Umbilical cord (tissue), 2 donors: ENCODE measurements at places on chromosomes 4 and X.
A peak's percentile ranks its signal among the peaks of the same experiment; 100 is the strongest.

GRCh38 chr4:35649011-35649410 is 595.3 kb downstream of the ARAP2 start:
- no peak for DNase-seq

GRCh38 chr4:2419814-2420213 is 1.1 kb downstream of the CFAP99 start:
- no peak for DNase-seq

GRCh38 chrX:126448681-126449080 is 103.9 kb downstream of the DCAF12L1 start:
- DNase-seq, result no peak

DNA sequence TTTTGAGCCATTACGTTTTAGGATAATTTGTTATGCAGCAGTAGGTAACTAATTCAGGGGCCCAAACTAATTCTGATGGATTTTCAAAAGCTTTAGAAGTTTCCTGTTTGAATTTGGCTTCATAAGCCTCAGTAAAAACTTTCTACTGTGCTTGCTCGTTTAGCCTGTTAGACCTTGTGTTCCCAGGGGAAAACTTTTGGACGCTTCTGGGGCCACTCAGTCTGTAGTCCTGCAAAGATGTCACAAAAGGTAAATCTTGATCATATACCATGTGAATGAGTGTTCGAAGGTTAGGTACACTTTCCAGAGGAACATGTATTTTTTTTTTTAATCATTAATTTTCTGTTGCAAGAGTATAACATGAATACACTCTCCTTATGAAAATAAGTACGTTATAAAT is 70.7 kb downstream of the SUPT20HL2 start:
- DNase-seq, result no peak

GRCh38 chr4:87698394-87698793 is 48.3 kb downstream of the DMP1 start:
- no peak for DNase-seq

- DNase-seq, result peak; percentile 2
Observed at GRCh38 chrX:10884246-10884645, 226.9 kb upstream of the HCCS start.

GRCh38 chr4:138509346-138509745 is 267.2 kb upstream of the SLC7A11 start:
- DNase-seq, result no peak

DNA sequence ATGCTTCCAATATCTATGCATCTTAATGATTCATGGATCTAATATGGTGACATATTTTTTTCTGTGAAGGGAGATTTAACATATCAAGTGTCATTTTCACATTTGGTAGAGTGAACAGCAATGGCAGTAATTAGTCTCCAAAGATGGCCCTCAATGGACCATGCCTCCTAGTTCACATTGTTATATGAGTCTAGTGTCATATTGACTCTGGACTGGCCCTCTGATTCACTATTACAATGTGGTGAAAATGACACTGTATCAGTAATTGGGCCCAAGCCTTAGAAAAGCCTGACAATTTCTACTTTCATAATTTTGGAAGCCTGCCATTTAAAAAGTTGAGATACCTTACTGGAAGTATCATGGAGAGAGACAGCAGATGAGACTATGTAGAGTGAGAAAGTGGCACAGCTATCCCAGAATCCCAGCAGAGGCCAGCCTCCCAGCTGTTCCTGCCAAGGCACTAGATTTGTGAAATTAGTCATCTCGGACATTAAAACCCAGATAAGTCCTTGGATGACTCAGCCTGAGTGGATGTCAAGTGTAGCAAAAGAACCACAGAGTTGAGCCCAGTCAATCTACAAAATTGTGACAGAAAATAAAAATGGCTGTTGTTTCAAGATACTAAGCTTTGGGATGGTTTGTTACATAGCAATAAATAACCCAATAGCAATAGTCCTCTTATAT is 68.4 kb downstream of the ARHGEF38 start:
- no peak for DNase-seq

DNA sequence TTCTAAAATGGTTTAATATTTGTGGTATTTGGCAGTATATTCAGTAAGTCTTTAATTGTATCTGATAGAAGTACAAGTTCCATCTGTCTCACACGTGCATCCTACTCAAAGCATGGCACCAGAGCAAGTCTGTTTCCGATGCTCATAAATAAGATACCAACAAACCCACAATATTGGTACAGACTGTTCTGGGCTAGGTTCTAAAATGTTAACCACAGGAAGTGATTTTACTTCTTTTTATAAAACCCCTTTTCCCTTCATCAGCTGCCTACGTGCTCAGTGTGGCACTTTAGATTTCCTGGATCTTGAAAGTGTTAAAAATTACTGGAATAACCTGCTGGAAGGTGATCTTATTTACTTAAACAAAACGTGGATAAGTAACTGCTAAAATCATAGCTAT is 165.1 kb downstream of the CFAP299 start:
- DNase-seq, result no peak

GRCh38 chrX:18278449-18278848 is 57.8 kb upstream of the BEND2 start:
- no peak for DNase-seq

- no peak for DNase-seq
Observed at GRCh38 chrX:153641627-153642026, 5.4 kb upstream of the DUSP9 start.

DNA sequence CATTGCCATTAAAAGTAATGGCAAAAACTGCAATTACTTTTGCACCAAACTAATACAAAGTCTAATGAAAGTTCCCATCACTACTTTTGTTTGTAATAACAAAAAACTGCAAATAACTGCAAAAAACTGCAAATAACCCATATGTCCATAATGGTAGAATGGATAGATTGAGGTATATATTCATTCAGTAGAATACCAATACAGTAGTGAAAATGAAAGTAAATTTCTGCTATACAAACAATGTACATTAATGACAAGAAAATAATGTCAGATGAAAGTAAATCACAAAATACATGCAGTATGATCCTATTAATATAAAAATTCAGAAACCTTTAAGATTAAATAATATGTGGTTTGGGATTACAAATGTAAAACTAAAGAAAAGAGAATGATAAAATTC is 41.3 kb upstream of the CEP135 start:
- no peak for DNase-seq

DNA sequence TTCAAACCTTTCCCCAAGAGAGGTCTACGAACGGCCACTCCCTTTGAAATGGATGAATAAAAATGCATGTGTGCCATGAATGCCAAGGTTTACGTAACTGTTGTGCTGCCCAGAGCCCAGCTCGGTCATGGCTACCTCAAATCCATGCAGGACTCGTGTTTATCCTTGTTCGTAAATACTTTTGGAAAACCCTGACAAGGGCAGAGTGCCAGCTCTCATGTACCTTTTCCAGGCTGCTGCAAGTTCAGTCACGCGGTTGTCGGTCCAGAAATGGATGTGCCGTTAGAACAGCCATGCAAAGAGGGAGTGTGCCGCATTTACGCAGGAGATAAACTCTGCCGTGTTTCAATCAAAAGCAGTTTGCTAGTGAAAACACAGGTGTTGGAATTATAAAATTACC is 123.4 kb downstream of the AMELX start:
- no peak for DNase-seq

DNA sequence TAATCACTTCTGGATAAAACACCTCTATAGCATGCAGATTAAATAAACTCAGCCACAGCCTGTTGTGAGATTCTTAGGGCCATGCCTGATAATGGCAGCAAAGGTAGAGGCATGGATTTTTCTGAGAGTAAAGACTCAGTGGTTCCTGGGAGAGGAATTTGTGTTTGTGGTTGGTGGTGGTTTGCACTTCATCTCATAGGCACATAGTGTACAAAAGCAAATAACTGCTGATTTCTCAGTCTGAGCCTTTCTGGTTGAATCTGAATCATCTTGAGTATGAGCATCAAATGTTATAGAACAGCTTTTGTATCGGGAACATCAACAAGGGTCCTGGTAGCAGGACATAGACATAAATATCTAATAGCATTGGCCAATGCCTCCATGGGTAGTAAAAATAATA is 274.3 kb downstream of the FRMPD4 start:
- DNase-seq, result no peak

DNA sequence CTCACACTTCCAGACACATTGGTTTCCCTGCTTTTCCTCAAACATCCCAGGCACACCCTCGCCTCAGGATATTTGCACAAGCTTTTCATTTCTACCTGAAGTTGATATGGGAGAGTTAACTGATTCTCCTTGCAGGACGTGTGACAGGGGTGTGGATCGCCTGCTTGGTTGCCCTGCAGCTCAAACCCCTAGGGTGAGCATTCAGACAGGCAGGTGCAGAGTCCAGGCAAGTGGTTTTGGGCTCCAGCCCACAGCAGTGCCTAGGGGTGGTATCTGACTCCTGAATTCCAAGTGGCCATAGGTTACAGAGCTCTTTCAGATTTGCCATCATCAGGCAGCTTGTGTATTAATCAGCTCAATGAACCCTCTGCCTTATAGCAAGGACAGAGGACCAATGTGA is 1104.2 kb upstream of the IGFBP7 start:
- DNase-seq, result no peak

DNA sequence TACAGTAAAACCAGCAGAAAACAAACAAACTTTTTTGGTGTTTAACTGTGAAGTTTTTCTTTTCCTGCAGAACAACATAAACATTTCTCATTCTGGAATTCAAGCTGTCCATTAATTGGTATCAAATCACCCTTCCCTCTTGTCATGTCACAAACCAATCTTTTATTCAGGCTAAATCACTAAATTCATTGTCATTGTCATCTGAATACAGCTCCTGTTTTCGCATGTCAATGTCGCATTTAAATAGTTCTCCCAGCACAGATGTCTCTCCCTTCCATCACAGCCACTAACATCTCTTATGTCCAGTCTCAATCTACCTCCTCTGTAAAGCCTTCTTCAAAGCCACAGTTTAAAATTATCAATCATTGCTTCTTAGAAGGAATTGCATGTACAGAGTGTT is 192.1 kb upstream of the PCDH10 start:
- no peak for DNase-seq

DNA sequence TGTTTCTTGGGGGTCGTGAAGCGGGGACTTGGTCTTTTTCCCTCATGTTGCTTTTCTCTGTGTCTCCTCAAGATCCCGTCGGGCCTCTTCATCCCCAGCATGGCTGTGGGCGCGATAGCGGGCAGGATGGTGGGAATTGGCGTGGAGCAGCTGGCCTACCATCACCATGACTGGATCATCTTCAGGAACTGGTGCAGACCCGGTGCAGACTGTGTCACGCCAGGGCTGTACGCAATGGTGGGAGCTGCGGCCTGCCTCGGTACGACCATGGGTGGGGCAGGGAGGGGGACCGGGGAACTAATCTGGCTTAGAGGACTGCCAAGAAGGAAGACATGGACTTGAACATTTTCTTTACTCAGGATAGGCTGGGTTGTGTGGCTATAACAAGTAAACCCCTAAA is 55.6 kb downstream of the CLCN4 start:
- DNase-seq, result no peak

DNA sequence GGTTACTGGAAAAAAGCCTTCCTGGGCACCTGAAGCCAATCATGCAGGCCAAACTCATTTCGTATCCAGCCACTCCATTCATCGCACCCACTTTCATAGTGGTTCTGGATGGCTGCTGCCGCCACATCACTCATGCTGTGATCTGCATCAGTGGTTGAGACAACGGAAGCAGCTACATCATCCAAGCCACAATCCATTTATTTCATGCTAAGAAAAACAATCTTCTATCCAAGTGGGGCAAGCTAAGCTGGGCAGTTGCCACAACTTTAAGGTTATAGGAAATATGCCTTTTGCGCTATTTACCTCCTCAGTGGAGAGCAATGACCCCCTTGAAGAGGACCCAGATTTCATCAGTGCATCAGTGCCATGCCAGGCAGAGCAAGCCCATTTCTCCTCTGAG is 124.6 kb downstream of the GRIA3 start:
- no peak for DNase-seq

GRCh38 chr4:11348449-11349088 is 80.1 kb downstream of the HS3ST1 start:
- DNase-seq, result no peak

DNA sequence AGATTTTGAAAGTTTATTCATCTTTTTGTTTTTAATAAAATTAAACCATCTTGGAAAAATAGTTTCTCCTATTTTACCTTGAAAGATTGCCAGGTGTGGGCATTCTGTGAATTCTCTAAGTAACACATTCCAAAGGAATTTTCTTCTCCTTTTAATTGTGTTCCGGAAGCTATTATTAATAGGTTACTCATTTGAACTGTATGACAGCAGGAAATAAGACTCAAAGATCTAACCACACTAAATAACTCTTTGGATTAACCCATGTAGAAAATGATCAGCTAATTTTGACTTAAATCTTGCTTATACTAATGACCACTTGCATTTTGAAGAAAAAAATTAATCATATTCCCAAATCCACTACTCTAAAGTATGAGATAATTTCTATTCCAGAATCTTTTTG is 17.6 kb upstream of the CCNI start:
- DNase-seq, result no peak

- DNase-seq, result no peak
Observed at GRCh38 chr4:9921326-9921725, 100.0 kb downstream of the SLC2A9 start.

DNA sequence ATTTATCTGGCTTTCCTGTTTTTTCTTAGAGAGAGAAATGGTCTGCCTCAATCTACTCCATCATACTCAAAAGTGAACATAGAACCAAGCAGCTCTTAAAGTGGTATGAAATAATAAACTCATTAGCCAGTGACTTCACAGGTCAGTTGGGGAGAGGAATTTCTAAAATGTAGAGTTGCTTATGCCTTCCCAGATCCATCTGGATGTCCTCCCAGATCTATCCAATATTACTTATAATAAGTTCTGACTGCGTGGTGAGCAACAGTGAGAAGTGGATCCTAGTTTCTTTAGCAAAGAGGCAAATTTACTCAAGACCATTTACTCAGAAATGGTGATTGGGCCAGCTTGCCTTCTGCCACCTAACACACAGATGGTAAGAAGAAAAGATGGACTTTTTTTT is 748.0 kb downstream of the PCDH18 start:
- DNase-seq, result no peak

DNA sequence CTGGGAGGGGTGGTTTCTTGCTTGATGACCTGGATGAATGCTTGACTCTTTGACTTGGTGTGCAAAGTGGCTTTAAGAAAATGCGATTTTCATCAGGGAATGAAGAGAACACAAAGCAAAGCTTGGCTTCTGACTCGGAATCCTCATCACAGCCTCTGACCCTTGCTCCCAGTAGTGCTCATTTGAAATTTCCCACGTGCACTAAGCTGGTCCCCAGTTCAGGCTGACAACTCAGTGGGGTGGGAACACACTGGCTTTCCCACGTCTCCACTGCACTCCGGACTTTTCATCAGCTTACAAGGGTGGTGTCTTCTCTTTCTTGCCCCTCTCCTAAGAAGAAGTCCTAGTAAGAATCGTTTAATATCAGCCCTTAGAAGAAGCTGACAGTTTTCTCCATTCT is 53.3 kb downstream of the HCCS start:
- no peak for DNase-seq
